ENCODE measurements at places on chromosomes 12 and 14. TPM values are rescaled to one million over a fixed set of nuclear protein-coding genes. Genes with fewer than 3 reads are reported as not detected.

DNA sequence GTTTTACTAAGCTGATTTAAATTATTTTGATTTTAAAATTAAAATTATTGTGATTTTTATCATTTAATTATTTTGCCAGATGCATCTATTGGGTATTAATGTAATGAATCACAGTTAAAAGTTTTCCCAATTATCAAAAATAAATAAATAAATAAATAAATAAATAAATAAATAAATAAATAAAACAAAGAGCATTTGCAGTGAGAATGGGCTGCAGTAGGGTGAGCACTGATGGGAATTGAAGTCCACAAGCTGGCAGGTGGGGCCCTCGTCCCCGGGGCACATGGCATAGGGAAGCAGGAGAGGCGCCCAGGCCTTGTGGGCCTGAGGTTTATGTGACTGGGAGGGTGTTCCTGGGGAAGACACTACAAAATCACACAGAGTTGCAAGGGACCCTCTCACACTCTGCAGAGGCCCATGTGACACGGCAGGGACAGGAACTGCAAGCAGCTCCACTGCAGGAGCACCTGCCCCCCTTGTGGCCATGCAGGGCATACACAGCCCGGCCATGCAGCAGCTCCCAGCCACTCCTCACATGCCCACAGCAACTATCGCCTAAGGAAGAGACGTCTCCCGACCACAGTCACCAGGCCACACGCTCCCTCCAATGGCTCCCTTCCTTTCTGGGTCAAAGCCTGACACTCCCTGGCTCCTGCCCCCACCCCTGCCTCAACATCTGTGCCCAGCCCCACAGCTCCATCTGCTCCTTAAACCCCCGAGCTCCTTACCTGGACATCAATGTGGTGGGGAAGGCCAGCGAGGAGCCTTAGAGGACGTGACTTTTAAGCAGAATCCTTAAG is 256.3 kb upstream of the SFSWAP start:
- no peak for DNase-seq

DNA sequence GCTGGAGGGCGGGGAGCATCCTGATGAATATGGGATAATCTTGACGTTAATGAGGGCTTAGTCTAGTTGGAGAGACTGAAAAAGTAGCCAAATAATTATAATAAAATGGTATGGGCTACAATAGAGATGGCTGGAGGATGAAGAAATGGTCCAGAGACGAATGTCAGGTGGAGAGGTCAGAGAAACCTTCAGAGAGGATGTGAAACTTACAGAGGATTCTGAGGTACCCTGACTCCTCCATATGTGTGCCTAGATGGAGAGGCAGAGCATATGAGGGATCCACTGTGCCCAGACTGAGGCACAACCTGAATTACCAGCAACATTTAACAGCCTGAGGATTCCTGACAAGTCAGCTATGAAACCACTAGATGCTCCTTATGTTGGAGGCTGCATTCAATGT is 417.0 kb downstream of the ATP23 start:
- no peak for DNase-seq

CCDC196 gene
- polyA plus RNA-seq = not detected

- DNase-seq = no peak
Measured at GRCh38 chr14:101399737-101400517, 161.4 kb upstream of the DIO3 start.

GRCh38 chr12:42486407-42486806 is 103.1 kb downstream of the PRICKLE1 start:
- DNase-seq = no peak

DNA sequence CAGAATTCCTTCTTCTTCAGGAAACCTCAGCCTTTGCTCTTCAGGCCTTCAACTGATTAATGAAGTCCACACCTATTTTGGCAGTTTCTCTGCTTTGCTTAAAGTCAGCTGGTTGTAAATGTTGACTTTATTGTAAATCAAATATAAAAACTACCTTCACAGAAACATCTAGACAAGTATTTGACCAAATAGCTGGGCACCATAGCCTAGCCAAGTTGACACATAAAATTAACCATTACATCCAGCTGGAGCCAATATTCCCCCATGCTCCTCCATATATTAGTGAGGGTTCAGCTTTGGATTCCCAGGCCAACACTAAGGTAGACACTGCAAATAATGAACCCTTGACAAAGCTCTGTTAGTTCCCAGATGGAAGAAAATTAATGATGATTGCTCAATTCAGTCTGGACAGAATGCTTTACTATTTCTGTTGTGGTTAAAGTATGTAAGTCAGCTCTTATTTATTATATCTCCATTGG is 125.5 kb downstream of the ZFP36L1 start:
- DNase-seq = no peak

- DNase-seq = no peak
Measured at GRCh38 chr12:23707270-23707669, 242.2 kb downstream of the SOX5 start.

MYO1H gene
- polyA plus RNA-seq = not detected

STON2 gene
- not detected for polyA plus RNA-seq

- no peak for DNase-seq
Measured at GRCh38 chr14:34254031-34254430, 208.0 kb downstream of the SPTSSA start.

DNA sequence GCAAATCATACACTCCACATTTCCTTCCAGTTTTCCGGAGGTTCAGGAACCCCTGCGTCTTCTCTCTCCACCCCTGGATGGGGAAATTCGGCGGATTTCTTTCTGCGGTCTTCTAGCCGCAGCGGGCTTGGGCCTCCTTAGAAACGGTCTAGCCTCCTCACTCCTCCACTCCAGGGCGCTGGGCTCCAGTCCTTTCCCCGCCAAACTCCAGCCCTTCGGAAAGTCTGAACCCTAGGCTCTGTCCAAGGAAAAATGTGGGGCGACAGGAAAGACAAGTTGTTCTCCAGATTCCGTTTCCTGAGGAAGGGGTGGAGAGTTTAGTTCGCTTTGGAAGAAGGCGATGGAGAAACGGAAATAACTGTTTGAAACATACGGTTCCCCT is 1.4 kb upstream of the HOXC10 start:
- no peak for DNase-seq

MAP3K9 gene
- polyA plus RNA-seq = 0.24 TPM

LRP6 gene
- polyA plus RNA-seq = 18.4 TPM

APOLD1 gene
- polyA plus RNA-seq = 2.2 TPM

KIF21A gene
- 1.4 TPM for polyA plus RNA-seq

DNA sequence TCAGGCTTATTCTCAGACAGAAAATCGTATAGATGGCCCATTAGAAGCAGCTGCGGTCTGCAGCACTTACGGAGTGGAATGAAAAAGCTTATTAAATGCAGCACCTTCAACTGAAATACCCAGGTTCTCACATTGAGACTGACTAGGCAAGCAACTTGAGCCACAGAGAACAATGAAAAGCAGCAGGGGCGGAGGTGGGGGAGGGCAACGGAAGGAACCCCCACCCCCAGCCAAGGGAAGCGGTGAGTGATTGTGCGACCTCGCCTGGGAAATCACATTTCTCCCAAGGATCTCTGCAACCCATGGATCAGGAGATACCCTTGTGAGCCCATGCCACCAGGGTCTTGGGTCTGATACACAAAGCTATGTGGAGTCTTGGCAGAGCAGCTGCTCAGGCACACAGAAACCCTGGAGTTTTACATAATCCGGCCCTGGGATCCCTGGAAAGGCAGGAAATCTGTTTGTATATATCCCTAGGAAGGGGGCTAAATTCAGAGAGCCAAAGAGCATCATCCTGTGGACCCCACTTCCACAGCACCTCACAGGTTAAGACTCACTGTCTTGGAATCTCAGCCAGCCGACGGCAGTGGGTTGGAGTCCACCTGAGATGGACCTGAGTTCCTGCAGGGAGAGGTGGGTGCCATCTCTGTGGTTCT is 38.1 kb downstream of the PZP start:
- no peak for DNase-seq

- DNase-seq = no peak
Measured at GRCh38 chr12:95261109-95261508, 43.5 kb downstream of the VEZT start.

- DNase-seq = peak; percentile 27
Measured at GRCh38 chr14:37246427-37246829, 48.7 kb downstream of the MIPOL1 start.

ASCL4 gene
- not detected for polyA plus RNA-seq

PPP1R1A gene
- not detected for polyA plus RNA-seq

DNA sequence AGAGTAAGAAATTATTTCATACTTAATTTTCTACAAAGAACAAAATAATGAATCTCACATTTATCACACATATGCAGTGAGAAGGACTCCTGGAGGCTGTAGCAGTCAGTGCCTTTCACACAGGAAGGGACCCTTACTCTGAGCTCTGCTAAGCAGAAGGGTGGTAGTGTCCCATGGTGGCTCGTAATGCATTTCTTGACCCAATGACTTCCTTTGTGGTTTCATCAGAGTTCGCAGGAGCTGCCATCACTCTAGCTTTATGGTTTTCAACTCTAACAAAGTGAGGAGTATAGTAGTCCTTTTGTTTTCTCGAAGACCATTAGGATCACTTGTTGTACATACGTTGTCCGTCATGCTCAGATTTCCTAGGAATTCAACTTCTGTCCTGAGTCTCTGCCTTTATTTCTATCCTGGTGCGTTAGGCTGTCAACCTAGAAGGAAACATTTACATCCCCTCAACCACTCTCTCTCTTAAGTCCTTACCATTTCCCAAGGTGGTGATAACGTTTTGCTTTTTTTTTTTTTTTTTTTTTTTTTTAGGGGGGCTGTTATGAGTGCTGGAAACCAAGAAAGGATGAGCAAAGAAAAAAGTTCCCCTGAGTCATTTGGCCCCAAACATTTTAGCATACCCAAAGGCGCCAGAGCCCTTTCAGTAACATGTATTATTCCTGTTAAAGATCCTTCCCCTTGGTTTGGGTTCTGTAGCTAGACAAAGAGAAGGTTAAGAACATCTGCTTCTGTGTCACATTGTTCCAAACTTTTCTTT is 37.2 kb downstream of the GABARAPL1 start:
- DNase-seq = no peak

OR6J1 gene
- not detected for polyA plus RNA-seq

DNA sequence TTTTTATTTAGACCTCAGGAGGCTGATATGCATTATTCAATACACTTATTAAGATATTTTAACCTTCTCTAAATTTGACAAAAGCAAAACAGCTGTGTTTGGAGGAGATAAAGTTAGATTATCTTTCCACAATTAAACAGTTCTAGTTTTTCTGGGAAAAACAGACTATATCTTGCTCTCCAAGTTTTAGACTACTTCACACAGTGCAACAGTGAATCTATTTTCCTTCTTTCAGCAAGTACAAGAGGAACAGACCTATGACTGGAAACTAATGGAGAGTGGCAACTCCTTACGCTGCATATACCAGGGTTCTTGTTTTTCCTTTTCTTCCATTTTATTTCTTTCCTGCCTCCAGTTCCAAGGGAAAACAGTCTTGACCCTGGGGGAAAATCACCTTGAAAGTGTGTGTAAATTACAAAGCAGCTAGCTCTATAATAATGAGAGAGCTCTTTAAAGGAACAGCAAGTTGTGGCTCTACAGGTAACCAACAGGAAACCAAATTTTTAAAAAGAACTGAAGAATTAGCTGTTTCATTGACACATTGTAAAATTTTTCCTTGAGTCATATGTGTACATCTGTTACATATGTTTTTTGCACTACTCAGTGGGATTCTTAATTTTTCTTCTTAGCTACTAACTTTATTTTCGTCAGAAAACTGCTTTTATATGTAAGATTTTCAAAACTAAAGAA is 27.4 kb downstream of the DNM1L start:
- no peak for DNase-seq

PLXNC1 gene
- 3.8 TPM for polyA plus RNA-seq

NANOG gene
- polyA plus RNA-seq = not detected

KRT83 gene
- not detected for polyA plus RNA-seq

ADCY4 gene
- not detected for polyA plus RNA-seq

KERA gene
- not detected for polyA plus RNA-seq

DNA sequence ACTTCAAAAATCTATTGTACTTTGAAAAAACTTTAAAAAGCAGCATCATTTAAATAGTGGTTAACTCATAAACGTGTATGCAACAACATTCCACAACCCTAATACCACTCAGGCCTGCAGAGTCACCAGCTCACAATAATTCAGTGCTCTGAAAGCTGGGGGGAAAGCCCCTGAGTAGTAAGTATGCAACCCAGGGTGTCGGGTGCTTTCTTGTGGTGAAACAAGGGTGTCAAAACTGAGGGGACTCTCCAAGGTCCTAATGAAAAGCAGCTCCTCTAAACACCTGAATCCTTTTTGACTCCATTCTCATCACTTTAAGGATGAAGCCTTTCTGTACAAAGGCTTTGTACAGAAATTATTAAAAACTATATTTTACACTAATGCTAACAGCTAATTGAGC is 33.7 kb downstream of the FGFR1OP2 start:
- DNase-seq = no peak

GRCh38 chr12:54127538-54128259 is 61.1 kb downstream of the SMUG1 start:
- no peak for DNase-seq

DNA sequence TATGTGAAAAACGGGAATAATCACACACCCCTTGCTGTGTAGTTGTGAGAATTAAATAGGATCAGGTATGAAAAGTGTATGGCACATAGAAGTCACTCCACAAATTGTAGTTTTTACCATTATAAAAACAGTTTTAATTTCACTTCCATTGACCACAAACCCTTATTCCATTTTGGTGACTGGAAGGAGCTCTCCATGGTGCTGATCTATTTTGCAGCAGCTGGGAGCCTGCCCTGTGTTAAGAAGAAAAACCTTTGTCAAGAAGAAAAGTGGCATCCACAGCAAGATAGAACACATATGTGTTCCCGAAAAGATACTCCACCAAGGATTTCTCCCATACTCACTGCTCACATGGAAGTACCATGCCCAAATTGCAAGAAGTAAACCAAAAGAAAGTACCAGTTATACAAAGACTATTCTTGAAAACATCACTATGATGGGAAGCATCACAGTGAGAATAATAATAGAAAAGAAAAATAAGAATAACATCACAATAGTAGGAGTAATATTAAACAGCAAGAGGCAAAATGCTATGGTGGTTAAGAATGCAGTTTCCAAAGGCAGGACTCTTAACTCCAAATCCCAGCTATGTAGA is 58.7 kb downstream of the TUNAR start:
- no peak for DNase-seq

DNA sequence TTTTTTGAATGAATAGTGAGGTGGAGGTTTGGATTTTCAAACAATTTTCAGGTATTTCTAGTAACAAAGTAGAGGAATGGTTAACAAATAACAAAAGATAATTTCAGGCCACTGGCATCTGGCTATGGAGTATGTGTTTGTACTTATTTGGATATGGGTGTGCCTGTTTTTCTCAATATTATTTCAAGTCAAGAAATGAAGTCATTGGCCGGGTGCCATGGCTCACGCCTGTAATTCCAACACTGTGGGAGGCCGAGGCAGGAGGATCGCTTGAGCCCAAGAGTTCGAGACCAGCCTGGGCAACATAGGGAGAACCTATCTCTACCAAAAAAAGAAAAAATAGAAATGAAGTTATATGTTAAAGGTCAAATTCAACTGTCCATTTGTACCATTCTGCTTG is 13.9 kb downstream of the SLC35E3 start:
- DNase-seq = no peak

DNA sequence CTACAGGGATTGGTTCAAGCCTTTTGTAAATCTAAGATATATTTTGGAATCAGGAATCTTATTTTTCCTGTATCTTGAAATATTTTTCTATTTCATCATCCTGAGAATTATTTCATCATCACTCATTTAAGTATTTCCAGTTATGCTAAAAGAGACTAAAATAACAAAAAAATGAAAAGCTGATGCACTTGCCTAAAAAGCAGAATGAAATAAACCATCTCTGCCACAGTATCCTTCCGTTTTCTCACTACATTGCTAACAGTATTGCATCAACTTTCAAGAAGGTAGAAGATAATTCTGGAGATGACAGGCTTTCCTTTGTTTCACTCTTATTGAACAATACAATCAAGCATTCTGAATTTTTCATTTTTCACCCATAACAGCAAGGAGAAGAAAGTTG is 31.1 kb upstream of the EIF5 start:
- no peak for DNase-seq
